Stimulated activated CD4-positive, alpha-beta T cell treated with anti-CD3 and anti-CD28 coated beads, Interleukin-1b, Interleukin-23, amount 100 ng/mL, for 1 hour (primary cell): ENCODE measurements at places on chromosomes 5 and 9.

GRCh38 chr9:9749591-9749990 is 863.2 kb downstream of the PTPRD start:
- DNase-seq = no peak

DNA sequence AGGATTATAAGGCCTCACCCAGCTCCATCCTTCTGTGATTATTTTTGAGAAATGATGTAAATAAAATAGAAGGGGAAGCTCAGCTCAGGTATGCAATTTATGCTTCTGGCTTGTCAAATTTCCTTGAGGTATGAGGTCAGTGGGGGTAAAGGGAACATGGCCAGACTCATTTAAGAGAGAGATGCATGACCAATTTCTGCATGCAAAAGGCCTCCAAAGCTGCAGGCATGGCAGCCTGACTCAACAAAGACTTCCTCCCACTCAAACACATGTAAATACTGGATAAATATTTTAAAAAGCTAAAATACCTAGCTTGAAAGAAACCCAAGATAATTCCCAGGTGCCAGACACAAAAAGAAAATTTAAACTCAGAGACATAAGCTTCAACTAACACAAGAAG is 101.4 kb upstream of the SLC1A3 start:
- DNase-seq = no peak

DNA sequence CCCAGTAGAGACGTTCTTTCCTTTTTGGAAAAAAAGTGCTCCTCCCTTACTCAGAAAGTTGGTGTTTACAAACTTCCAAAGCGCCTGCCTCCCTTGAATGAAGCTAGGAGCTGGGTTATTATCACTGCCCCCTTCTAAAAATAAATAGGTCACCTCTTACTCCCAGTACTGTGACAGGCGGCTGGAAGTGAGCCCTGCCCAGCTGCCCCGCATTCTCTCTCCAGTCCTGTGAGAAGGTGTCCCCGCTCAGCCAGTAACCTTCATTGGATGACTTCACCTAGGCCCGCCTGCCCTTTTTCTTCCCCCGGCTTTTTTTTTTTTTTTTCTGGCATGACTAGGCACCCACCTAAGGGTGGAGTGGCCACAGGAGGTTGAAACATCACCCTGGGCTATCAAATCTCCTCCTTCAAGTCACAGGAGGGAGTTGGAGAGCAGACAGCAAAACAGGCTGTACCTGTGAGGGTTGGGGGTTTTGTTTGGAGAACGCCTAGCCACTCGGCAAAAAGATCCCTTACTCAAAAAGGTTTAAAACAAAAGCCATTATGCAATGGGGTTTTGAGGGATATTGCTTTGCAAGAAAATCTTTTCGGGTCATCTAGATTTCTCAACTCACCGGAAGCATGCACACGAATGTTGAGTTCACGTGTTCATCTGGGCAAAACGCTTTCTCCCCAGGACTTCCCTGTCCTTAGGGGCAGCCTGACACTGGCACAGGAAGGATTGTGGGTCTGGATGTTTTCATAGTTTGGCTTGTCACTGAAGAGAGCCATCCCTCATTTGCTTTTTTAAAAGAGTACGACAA is 43.3 kb upstream of the ZNF622 start:
- no peak for DNase-seq

DNA sequence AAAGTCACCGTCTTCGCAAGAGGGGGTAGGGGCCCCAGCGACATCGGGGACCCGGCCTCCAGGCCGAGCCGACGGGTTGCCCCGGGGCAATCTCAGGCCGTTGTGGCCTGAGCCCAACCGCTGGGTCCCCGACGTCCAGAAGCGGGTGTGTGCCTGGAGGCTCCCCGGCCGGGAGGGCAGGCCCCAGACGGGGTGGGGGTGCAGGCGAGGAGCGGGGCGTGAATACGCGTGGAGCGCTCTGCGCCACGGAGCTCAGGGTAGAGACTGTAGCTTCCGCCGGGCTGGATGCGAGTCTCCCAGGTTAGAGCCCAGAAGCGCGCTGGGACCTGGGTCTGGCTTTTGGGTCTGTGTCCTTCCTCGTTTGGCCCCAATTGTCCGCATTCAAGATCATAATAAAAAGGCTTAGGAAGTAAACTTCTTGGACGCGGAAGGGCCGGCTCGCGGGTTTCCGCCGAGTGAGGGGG is 3.5 kb downstream of the BARX1 start:
- DNase-seq = no peak

DNA sequence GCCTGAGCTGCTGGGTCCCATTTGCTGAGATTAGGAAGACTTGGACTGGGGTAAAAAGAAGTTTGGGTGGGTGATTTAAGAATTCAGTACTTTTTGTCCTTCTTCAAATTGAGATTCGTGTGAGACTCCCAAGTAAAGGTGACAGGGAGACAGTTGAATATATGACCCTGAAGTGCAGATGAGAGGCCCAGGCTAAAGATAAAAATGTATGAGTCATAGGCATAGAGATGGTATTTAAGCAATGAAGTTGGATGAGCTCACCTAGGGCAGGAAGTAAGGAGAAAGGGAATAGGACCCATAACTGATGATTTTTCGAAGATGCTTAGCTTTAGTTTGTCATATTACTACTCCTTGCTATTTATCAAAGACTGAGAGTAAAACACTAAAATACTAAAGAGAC is 255.9 kb upstream of the ADRA1B start:
- DNase-seq = no peak

DNA sequence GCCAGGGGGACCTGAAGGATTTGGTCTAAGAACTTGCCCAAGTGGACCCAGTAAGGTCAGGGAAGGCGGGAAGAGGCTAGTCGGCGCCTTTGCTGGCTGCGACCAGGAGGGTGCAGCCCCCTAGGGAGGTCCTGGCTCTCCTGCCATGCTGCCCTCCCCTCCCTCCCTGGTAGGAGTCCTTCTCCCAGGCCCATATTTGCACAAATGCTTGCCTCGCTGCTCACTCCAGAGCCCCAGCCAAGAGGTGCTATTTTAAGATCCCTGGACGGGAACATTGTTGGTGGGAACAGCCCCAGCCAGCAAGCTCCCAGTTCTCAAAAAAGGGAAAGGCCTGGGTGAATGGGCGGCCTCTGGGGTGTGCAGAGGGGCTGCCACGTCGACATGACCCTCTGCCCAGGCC is 4.3 kb upstream of the IL17B start:
- no peak for DNase-seq

DNA sequence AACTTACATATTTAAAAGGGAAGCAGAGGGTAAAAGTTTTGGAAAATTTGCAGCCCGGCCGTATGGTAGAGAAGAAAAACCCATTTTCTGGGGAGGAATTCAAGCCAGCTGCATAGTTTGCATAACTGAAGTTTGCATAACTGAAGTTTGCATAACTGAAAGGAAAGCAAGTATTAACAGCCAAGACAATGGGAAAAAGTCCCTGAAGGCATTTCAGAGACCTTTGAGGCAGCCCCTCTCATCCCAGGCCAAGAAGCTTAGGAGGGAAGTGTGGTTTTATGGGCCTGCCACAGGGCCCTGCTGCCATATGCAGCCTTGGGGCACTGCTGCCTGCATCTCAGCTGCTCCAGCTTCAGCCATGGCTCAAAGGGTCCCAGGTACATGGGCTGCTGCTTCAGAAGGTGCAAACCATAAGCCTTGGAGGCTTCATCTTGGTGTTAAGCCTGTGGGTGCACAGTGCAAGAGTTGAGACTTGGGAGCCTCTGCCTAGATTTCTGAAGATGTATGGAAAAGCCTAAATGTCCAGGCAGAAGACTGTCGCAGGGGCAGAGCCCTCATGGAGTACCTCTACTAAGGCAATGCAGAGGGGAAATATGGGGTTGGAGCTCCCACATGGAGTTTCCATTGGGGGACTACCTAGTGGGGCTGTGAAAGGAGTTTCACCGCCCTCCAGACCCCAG is 36.9 kb upstream of the CXCL14 start:
- DNase-seq = no peak
